ENCODE measurements at places on chromosomes 2 and 18.

- no peak for DNase-seq
These were observed 18.9 kb downstream of the NDC80 start for GRCh38 chr18:2590303-2590702.

DNA sequence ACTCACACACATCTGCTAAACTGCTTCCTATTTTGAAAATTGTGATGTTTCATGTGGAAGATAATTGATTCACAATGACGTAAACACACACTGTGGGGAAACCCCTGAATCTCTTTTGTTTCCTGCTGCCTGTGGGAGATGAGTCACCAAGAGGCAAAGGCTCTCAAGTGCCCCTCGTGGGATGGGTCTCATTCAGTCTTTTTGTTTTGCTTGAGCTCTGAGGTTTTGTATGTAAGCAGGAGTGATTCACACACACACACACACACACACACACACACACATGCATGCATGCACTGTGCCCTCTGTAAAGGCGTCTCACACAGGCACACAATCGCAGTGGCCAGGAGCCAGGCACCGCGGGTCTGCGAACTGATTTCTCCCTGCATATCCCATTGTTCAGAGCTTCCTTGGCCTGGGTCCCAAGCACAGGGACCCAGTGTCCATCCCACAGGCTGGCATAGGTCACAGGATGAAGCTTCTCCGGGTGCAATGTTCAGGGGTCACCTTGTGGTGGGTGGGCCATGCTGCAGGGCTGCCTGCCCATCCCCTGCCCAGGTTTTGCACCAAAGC is 12.1 kb upstream of the ARHGEF4 start:
- peak; percentile 52 for DNase-seq

- DNase-seq, result no peak
These were observed 1.1 kb downstream of the GLI2 start for GRCh38 chr2:120736624-120737339.

GRCh38 chr2:45849491-45850283 is 198.2 kb downstream of the PRKCE start:
- DNase-seq, result no peak

DNA sequence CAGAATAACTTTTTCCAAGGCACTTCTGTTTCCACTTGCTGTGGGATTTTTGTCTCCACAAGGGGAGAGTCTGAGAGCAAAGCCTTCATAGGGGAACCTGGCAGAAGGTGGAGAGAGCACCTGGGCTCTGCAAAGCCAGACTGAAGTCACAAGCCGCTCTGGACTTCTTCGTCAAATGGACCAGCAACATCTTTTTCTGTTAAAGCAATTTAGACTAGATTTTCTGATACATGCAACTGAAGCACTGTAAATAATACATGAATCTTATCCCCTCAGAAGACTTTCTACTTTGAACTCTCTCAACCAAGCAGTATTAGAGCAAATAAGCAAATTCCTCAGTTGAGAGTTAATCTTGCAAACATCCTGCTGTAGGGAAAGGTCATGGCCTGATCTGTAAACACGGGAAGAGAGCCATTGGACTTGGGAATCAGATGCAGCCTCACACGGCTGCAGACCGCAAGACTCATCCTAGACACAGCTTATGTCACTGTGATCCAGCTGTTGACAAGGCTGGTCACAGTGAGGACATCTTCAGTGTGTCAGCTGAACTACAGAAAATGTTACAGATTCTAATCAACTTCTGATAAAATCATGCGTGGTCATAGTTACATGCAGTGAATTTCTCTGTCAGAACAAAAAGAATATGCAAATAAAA is 3.2 kb downstream of the SH3YL1 start:
- DNase-seq, result no peak

- no peak for DNase-seq
These were observed 2.3 kb downstream of the INHBB start for GRCh38 chr2:120348134-120348736.

DNA sequence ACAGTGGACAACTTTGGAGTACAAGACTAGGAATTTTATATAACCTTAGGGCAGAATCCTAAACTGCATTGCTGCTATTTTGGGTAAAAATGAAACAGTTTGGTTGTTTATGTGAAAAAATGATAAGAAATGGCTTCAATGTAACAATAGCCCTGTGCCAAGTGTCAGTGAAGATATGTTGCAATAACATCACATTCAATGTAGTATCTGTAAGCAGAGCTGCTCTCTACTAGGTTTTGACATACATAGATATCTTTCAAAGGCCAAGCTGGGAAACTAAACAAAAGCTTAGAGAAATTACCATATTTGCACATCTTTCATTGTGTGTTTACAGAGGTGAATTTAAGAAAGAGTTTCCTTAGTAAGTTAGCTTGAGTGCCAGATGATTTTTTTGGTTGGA is 135.0 kb upstream of the DOK6 start:
- DNase-seq, result no peak

GRCh38 chr2:46303822-46304221 is 6.6 kb downstream of the EPAS1 start:
- no peak for DNase-seq

GRCh38 chr2:124586210-124586609 is 561.1 kb downstream of the CNTNAP5 start:
- DNase-seq, result no peak

- no peak for DNase-seq
These were observed 2.1 kb downstream of the HK2 start for GRCh38 chr2:74835831-74836674.

DNA sequence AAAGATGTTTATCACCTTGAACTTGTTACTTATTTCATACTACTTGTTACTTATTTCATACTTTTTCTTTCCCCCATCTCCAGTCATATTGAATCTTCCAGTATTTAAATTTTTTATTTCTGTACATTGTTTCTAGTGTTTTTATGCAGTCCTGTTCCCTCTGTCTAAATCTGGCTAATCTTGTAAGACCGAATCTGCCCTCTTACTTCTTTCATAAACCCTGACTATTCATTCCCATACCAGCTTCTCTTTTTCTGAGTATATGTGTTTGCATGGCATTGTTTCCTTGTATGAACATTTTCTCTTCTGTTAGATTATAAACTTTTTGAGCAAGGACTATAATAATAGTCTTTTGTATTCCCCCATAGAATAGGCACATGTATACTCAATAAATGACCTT is 131.7 kb downstream of the TAF4B start:
- DNase-seq, result no peak

DNA sequence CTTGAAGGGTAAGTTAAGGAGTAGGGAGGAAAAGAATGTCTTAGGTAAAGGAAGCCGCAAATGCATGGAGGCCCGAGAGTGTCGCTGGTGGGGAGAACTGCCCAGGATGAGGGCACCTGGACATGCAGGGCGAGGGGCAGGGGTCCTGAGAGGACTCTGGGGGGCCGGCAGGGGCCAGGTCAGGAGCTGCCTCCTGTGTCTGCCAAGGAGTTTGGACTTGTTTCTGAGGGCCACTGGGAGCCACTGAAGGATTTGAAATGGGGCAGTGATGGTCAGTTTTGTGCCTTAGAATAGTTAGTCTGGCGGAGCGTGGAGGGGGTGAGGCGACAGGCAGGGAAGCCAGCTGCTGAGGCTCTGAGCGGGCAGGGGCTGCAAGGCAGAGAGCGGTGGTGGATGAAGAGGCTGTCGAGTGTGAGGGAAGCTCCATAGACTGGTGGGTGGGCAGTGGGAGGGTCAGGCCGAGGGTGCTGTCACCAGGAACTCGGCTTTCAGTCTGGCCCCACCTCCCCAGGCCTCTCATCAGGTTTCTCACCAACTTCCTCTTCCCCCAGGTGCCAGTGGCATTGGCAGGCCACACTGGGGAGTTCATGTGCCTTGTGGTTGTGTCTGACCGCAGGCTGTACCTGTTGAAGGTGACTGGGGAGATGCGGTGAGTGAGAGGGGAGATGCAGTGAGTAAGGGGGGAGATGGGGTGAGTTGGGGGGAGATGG is 14.7 kb upstream of the SLC4A3 start:
- no peak for DNase-seq

DNA sequence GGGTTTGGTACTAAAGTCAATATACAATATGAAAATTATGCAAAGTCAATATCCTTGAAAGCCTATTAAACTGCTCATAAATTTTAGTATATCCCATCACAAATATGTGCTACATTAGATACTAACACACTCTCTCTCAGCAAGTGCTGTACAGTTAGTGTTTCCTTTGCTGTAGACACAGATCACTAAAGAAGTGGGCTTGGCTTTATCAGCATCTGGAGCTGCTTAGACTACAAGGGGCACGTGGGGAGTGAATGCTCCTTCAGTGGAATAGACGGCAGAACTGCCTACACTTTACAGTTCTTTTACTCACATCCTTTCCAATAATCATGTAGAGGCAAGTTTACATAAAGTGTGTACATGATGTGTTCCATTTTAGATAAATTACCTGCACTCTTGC is 26.0 kb upstream of the EFEMP1 start:
- DNase-seq, result no peak

GRCh38 chr18:46250812-46251173 is 146.6 kb downstream of the HAUS1 start:
- no peak for DNase-seq

GRCh38 chr18:26771524-26771923 is 94.0 kb downstream of the AQP4 start:
- DNase-seq, result no peak

DNA sequence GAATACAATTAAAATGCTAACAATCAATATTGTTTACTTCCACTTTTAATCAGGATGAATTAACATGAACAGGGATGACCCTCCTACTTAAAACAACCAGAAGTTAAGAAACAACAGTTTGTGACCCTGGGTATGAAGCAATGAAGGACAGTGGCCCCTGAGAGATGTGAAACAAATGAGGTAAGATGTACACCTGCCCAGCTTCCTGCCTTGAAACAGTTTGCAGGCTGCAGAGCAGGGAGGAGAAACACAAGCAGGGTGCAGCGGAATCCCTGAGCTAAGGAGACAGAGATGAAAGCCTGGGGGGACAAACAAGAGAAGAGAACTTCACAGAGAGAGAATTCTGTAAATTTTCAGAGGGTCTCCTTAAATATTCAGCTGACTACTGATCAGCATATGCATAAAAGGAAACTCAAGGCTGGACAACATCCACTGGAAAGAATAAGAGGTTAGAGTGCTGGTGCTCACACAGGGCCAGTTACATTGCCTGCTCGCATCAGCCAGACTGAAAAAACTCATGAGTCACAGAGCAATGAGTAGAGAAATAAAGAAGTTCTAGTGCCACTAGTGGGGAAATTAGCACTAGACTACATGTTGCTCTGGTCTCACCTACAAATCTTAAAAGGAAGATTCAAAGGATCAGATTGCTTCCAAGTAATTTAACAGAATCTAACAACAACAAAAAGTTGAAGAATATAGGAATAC is 106.4 kb downstream of the PID1 start:
- DNase-seq, result no peak

DNA sequence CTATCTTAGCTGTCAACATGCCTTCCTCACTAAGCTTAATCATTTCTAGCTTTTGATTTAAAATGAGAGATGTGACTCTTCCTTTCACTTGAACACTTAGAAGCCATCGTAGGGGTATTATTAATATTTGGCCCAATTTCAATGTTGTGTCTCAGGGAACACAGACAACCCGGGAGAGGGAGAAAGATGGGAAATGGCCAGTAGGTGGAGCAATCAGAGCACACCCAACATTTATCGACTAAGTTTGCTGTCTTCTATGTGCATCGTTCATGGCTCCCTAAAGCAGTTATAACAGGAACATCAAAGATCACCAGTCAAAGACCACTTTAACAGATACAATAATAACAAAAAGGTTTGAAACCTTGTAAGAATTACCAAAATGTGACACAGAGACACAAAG is 110.2 kb downstream of the OLA1 start:
- no peak for DNase-seq

- DNase-seq, result no peak
These were observed 27.2 kb upstream of the BBS5 start for GRCh38 chr2:169452080-169452479.

DNA sequence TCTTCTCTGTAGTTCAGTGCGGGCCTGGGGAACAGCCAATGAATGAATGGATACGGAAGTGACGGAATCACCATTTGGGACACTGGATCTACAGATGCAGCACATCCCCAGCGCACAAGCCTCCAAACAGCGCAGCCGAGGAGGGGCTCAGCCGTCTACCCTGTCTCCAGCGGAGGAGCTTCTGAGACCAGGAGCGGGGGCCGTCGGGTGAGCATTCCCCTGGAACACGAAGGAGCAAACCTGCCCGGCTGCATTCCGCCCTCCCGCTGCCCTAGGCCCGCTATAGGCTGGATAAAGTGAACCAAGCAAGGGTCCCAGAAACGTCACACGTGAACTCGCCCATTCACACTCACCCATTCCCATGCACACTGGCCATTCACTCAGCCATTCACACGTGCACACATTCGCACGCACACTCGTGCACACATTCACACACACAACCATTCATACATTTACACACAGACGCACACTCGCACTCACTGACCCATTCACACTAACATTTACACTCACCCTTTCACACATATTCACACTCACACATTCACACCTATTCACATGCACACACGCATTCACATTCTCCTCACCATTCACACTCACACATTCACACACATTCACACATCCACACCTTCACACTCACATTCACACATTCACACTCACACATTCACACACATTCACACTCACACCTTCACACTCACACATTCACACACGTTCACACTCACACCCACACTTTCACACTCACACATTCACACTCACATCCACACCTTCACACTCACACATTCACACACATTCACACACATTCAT is 63.4 kb downstream of the BIN1 start:
- DNase-seq, result no peak

DNA sequence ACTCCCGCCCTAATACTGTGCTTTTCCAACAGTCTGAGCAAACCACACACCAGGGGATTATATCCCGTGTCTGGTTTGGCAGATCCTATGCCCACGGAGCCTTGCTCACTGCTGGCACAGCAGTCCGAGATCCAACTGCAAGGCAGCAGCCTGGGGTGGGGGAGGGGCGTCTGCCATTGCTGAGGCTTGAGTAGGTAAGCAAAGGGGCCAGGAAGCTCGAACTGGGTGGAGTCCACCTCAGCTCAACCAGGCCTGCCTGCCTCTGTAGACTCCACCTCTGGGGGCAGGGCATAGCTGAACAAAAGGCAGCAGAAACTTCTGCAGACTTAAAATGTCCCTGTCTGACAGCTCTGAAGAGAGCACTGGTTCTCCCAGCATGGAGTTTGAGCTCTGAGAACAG is 44.2 kb downstream of the LNPK start:
- no peak for DNase-seq

GRCh38 chr2:179338681-179339080 is 74.0 kb upstream of the SESTD1 start:
- no peak for DNase-seq

DNA sequence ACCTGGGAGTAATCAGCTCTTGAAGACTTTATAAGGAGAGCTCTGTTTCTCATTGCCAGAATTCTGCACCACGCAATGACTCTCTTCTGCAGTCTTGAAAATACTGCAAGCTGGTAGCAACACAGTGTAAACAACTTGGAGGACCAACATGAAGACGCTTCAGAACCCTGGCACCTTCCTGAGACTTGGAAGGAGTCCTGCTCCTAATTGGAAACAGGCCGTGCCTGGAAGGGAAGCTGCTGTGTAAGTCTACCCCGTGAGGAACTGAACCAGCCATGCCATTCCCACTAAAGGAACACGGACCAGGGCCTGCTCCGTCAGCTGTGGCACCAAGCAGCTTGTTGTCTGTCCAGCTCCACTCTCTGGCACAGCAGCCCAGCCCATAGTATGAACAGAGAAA is 171.1 kb downstream of the PAX3 start:
- no peak for DNase-seq
